ENCODE measurements at places on chromosomes 7 and 10. TPM values are rescaled to one million over a fixed set of nuclear protein-coding genes. Genes with fewer than 3 reads are reported as not detected.

The SLC26A4 gene
- total RNA-seq: 0.10 TPM

The KAZALD1 gene
- not detected for total RNA-seq

The MRPS17 gene
- total RNA-seq: 7.0 TPM

The ECHDC3 gene
- 0.47 TPM for total RNA-seq

The HKDC1 gene
- total RNA-seq: 11.1 TPM

The MOGAT3 gene
- not detected for total RNA-seq

The CFAP58 gene
- total RNA-seq: not detected

The SLC16A12 gene
- not detected for total RNA-seq

The HEPACAM2 gene
- total RNA-seq: not detected

The SSBP1 gene
- 77.4 TPM for total RNA-seq

The COL17A1 gene
- not detected for total RNA-seq

The TLL2 gene
- total RNA-seq: not detected

The PSPH gene
- 1.5 TPM for total RNA-seq

The PON1 gene
- not detected for total RNA-seq

The HMX3 gene
- total RNA-seq: not detected

The FLNC gene
- total RNA-seq: not detected
